Smooth muscle cell of bladder (primary cell): ENCODE measurements at places on chromosomes 12 and 14. TPM values are rescaled to one million over a fixed set of nuclear protein-coding genes. Genes with fewer than 3 reads are reported as not detected.

Gene BICDL1
- total RNA-seq, result not detected in 2 replicates

Gene KCNJ8
- total RNA-seq, result 10.8 and 19.8 TPM in 2 replicates

Gene MAPKAPK5
- 23.2 and 26.8 TPM in 2 replicates for total RNA-seq

Gene OR10G2
- total RNA-seq, result not detected in 2 replicates

Gene RBP5
- total RNA-seq, result not detected in 2 replicates

Gene AHNAK2
- total RNA-seq, result 59.3 and 96.1 TPM in 2 replicates

Gene FOXN4
- total RNA-seq, result not detected in 2 replicates

Gene RFX4
- not detected in 2 replicates for total RNA-seq

Gene TRPV4
- 1.6 and 2.6 TPM in 2 replicates for total RNA-seq

Gene KLHL33
- 0.14 and 0.18 TPM in 2 replicates for total RNA-seq

Gene IRAK3
- total RNA-seq, result 8.1 and 12.1 TPM in 2 replicates

Gene YEATS4
- total RNA-seq, result 8.8 and 9.0 TPM in 2 replicates
